GM12892 (cell line): ENCODE measurements at places on chromosomes 5 and 9.

DNA sequence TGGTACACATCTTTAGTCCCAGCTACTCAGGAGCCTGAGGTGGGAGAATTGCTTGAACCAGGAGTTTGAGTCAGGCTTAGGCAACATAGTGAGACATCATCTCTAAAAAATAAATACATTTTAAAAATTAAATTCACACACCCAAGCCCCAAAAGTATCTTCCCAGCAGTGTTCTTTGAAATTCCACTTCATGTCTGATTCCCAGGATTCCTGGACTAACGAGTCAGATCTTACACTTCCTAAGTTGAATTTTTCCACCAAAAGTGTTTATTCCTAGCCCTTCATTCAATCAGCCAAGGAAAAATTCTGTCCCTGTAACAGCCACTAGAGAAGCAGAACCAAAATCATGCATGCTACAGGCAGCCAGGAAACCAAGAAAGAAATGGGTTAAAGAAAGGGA, 970.9 kb downstream of the EFNA5 start:
- DNase-seq, result no peak

DNA sequence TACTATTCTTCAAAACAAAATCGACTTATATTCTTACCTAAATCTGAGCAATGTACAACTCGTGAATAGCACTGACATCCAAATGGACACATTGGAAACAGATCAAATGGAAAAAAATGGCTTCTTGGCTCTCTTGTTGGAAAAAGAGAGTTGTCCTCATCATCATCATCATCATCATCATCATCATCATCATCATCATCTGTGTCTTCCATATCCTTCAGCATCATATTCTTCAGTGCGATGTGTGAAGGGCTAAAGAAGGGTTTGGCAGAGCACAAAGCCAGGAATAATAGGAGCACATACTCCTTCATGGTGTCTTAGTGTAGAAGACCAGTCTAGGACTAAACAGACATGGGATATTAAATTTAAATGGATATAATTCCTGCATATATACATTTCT, 7.7 kb downstream of the ASPN start:
- DNase-seq, result no peak

GRCh38 chr9:93565089-93565488, 11.3 kb upstream of the PHF2 start:
- DNase-seq, result no peak

DNA sequence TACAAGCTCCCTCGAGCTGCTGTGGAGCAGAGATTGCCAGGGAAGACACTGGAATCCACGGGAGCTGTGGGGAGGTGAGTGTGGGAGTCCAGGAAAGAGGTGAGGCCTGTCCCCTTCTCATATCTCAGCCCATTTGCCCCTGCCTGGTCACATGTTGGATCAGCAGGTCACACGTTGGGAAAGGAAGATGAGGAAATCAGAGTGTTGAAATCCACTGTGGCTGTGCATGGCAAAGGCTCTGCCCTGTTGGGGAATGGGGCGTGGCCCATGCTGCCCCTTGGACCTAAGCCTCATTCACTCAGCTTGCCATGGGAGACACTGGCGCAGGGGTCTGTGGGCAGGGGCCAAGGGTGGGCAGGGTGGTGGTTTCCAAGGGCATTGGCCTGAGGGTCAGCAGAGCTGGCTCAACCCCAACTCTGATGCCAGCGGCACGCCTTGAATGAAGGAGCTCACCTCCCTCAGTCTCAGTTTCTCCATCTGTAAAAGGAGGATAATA, 85.4 kb upstream of the CPEB4 start:
- no peak for DNase-seq

DNA sequence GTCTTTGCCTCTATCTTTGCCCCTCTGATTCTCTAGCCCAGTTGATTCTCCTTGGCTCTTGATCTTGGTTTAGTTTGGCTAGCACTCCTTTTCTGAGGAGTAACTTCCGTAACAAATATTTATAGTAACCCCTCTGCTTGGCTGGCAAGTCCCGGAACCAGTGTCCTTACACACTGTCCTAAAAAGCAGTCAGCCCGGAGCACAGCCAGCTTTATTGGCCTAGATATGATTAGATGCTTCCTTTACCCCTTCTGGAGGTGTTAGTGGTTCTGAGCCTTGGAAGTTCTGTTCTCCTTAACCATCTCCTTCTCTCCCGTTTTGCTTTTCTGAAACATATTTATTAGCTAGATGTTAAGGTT, 17.0 kb upstream of the MSMP start:
- DNase-seq, result no peak

GRCh38 chr5:157819502-157820115, 39.3 kb downstream of the CLINT1 start:
- DNase-seq, result no peak

GRCh38 chr5:109695005-109695926, 5.5 kb downstream of the MAN2A1 start:
- DNase-seq, result no peak

DNA sequence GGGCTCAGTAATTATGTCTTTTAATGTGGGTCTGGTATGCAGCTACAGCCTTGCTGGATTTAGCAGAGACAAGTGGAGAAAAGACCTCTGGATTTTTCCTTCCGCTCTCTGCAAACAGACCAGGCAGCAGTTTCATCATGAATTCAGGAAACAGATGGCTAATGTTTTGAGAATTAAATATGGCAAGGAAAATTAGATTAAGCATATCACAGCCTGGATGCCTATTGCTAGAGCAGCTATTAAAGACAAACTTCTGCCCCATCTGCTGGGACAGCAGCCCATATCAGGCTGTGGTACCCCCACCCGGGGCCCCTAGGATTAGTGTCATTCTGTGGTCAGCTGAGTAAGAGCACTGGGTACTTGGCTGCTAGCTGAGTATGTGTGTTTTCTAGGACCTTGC, 6.2 kb downstream of the SKP2 start:
- no peak for DNase-seq

- DNase-seq, result no peak
Measured at GRCh38 chr5:8446179-8446578, 577.2 kb downstream of the MTRR start.

DNA sequence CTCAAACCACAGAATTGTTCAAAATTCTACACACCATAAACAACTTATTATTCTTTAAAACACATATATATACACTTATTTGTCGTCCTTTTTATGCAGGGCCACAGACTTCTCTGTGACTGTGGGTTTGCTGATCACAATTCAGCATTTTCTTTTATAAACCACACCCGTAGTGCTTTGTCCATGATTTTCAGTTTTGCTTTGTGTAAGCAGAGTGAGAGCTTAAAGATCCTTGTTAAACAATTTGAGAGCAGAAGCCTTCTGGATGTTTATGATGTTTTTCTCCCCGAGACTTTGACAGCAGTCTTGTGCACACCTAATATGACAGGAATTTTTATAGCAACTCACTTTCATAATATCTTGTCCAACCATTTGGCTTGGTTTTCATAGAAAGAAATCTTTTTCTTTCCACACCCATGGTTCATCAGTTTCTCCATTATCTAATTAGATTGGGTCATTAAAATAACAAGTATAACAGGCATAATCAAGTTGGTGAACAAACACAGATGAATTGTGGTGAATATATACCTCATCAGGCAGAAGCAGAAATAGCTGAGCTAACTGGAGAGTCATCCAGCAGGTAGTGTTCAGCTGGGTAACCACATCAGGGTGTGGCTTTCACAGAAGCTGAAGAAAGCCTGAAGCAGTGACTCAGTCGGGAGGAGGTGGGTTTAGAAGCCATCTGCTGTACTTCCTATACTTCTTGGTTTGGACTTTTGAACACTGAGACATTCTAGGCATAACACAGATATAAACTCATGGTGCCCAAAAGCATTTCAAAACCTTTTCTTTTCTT, 232.8 kb downstream of the DOCK8 start:
- no peak for DNase-seq

- no peak for DNase-seq
Measured at GRCh38 chr9:98765256-98765655, 31.1 kb downstream of the ANKS6 start.

DNA sequence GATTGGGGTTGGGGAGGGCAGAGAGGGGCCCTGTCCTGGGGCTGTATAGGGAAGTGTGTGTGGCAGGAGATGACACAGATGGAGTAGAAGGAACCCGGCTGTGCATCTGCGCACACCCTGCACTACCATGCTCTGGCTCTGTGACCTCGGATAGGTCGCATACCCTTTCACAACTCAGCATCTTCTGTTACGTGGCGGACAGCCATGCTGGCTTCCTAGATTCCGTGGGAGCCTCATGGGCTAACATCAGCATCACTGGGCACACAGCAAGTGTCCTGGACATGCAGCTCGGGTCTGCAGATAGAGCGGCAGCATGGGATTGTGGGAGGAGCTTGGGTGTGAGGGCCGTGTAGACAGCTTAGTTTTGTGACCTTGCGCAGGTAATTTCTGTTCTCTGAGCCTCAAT, 9.2 kb downstream of the ARPC5L start:
- no peak for DNase-seq

GRCh38 chr5:140292212-140293036, 10.5 kb downstream of the PFDN1 start:
- DNase-seq, result no peak

GRCh38 chr5:77306531-77306930, 96.1 kb downstream of the PDE8B start:
- DNase-seq, result no peak

GRCh38 chr9:127087411-127087810, 35.0 kb downstream of the ANGPTL2 start:
- DNase-seq, result no peak
